ENCODE measurements at places on chromosomes 13 and 19.
A peak's percentile ranks its signal among the peaks of the same experiment; 100 is the strongest.

GRCh38 chr19:11978492-11979100, 13.8 kb downstream of the ZNF763 start:
- DNase-seq, result no peak

DNA sequence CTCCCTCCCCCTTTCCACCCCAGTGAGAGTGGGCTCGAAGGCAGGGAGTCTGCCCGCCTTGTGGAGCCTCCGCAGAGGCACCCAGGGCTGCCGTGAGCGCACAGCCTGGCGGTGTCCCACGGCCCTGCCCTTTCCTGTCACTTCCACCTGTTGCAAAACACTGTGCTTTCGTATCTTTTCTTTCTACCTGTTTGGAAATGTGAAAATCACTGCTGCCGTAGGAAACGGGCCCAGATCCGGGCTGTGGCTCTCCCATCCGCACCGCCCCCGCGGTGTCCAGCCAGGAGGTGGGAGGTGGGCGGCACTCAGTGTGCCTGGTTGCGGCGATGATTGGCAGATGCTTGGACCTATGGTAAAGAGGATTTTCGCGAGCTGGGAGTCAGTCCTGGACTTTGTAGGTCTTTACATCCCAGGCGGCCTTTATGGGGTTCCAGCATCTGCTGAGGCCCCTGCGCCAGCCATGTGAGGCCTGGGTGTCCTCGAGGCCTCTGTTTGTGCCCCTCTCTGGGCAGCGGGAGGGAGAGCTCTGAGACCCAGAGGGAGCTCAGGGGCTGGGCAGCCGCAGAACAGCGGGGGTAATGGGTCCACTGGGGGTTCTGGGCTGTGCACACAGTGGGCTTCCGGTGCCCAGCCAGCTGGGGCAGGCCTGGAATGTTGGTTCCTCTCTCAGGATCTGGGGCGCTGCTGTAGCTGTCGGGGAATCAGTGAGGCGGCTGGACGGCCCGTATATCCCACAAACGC, 6.1 kb downstream of the STK11 start:
- DNase-seq, result peak; percentile 57

DNA sequence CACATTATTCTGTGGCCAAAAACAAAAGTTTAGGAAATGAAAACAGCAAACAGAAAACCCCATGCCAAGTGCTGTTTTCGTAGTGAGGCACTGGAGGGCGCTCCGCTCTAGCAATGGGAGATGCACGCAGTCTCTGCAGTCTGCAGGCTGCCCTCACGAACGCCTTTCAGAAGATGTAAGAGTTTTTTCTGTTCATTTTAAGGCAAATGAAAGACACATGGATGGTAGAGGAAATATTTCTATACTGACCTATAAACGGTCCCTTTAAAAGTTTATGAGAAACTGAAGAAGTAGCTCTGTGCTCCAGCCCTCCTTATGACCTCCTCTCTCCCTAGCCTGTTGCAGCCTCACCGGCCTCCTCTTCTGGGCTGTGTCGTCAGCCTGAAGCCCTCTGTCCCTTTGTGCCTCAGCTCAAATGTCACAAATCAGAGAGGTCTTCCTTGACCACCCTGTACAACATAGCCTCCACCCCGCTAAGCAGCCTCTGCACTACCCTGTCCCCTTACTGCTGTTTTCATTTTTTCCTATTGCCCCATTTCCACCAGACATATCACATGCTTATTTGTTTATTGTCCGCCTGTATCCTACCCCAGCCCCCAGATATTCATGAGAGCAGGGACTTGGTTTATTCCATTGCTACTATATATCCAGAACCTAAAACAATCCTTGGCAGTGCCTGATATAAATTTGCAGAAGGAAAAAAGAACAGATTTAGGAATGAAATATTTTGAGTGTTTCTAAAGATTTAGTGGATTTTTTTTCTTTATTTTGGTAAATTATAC, 116.4 kb downstream of the TM9SF2 start:
- DNase-seq, result peak; percentile 52

GRCh38 chr13:27973961-27974662, 5.0 kb upstream of the CDX2 start:
- no peak for DNase-seq

- no peak for DNase-seq
Measured at GRCh38 chr13:72258340-72258981, 391.5 kb upstream of the DACH1 start.

DNA sequence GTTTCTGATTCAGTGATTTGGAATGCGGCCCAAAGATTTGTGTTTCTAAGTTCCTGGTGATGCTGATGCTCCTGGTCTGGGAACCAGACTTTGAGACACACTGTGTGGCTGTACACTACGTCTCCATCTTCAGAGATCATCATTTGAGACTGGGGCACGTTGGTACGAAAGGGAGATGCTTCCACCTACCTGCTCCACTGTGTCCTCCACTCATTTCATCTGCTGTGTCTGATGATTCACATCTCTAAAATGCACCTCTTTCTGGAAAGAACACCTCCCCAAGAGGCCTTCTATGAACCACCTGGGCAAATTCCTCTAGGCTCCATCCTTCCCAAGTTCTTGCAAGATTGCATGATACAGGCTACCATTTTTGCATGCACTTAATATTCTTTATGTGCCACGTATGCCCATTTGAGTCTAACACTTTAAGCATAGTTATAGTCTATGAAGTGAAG, 58.6 kb downstream of the ERCC5 start:
- DNase-seq, result no peak

GRCh38 chr13:46463719-46464118, 76.7 kb upstream of the RUBCNL start:
- DNase-seq, result no peak

- DNase-seq, result no peak
Measured at GRCh38 chr13:50107205-50107604, 92.0 kb downstream of the KCNRG start.

- no peak for DNase-seq
Measured at GRCh38 chr19:55678121-55678671, 3.2 kb downstream of the EPN1 start.

DNA sequence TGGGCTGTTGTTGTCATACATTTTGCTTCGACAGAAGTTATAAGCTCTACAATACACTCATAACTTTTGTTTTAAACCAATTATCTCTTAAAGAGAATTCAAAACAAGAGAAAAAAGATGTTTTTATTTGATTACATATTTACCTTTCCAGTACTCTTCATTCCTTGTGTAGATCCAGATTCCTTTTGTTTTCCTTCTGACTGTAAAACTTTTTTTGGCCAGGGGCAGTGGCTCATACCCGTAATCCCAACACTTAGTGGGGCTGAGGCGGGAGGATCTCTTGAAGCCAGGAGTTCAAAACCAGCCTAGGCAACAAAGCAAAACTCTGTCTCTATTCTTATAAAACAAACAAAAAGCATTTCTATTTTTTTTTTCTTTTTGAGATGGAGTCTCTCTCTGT, 21.7 kb downstream of the LPAR6 start:
- no peak for DNase-seq
